ENCODE measurements at places on chromosomes 6 and 20.

GRCh38 chr6:110662490-110663211, 152.6 kb downstream of the CDK19 start:
- no peak for DNase-seq

- DNase-seq: peak; percentile 36
Observed at GRCh38 chr20:44218446-44218845, 7.9 kb upstream of the OSER1 start.

GRCh38 chr20:37516811-37517750, 4.0 kb upstream of the NNAT start:
- no peak for DNase-seq

GRCh38 chr20:25043499-25044260, 14.3 kb downstream of the ACSS1 start:
- no peak for DNase-seq

- no peak for DNase-seq
Observed at GRCh38 chr6:113475392-113475791, 381.8 kb upstream of the MARCKS start.

DNA sequence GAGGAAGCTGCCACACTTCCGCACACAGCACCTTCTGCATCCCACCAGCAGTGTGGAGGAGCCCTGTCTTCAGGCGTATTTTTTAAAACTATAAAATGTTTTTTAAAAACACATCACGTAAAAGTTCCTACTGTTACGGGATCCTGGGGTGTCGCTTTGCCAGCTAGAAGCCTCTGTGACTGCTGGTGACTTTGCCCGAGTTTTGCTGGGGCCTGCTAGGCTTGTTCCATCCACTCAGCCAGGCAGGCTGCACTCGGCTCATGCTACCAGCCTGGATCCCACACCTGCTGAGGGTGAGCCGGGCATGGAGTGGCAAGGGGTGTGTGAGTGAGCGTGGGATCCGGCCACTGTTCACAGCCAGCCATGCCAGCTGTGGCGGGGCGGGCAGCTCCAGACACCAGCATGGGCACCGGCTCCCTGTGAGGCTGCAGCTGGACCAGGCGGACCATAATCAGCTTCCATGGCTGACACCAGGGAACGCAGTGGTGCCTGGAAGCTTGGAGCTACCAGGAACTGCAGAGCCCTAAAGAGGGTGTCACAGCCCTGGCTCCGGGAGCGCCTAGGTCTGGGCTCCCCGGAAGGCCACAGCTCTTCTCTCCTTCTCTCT, 12.3 kb upstream of the SLCO4A1 start:
- no peak for DNase-seq

DNA sequence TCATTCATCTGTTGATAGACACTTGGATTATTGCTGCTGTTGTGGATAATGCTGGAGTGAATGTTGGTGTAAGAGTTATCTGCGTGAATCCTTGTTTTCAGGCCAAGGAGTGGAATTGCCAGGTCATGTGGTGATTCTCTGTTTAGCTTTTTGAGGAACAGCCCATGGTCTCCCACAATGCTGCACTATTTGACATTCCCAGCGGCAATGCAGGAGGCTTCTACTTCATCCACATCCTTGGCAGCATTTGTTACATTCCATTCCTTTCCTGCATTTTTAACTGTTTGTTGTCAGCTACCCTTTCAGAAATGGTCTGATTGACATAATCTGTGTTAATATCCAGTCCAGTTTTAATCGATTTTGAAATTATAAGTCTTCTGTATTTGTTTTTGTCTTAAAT, 51.7 kb upstream of the CLDN20 start:
- no peak for DNase-seq

DNA sequence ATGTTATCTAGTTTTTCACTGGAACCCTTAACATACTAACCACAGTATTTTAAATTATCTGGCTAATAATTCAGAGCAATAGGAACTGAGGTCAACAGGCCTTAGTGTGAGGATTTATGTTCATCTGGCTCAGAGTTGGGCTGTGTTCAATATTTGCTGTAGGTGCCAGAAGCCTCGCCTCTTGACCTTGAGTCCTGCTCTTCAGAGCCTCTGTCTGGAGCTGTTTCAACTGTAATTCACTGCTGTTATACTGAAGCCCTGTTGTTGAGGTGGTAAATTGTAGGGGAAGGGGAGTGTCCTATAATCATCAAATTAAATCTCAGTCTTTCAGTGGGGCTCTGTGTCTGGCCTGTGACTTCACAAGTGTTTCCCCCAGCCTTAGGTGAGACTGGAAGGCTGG, 184.4 kb downstream of the CDH26 start:
- no peak for DNase-seq

- no peak for DNase-seq
Observed at GRCh38 chr6:35360349-35361138, 18.2 kb downstream of the PPARD start.

DNA sequence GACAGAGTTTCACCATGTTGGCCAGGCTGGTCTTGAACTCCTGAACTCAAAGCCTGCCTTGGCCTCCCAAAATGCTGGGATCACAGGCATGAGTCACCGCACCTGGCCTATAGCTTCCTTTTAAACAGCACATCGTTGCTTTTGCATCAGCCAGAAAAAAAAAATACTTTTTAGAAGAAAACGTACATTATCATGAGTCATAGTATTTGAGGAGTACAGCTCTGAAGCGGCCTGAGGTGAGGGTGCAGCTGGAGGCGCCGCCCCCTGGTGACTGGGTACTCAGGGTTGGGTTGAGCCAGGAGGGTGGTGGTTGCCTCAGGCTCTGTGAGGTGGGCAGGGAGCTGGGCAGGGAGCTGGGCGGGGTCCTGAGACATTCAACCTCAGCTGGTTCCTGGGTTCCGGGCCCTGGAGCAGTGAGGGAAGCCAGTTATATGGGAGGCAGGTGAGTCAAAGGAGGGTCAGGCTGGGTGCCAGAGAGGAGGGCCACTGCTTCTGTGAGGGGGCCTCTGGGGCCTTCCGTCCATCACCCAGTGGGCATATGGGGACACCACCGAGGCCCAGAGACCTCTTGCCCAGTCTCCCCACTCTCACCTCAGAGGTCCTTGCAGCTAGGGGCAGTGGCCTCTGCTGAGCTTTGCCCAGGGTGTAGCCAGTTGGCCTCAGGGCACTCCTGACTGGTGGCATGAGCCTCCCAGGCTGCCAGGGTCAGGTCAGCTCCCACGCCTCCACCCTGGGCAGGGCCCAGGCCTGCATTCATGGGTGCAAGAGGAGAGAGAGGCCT, 11.7 kb upstream of the ID1 start:
- DNase-seq: no peak
